Cortex of kidney (tissue), 1 donor: ENCODE measurements at places on chromosomes 6 and 20.

DNA sequence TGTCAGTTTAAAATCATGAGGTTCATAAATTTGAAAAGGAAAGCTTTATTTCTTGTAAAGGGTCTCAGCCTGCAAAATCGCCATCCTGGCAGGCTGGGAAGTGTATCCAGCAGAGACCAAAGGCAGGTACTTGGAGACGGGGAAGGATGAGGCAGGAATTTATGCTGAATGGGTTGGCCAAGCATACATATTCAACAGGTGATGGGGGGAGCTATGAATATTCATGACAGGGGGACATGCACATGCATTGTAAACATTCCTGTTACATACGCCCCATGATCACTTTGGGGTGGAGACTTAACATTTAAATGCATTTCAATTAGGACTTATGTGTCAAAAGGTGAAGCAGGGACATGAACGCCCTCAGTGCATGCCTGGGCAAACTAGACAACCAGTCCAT lies 9.8 kb upstream of the SLC22A1 start:
- DNase-seq = no peak

DNA sequence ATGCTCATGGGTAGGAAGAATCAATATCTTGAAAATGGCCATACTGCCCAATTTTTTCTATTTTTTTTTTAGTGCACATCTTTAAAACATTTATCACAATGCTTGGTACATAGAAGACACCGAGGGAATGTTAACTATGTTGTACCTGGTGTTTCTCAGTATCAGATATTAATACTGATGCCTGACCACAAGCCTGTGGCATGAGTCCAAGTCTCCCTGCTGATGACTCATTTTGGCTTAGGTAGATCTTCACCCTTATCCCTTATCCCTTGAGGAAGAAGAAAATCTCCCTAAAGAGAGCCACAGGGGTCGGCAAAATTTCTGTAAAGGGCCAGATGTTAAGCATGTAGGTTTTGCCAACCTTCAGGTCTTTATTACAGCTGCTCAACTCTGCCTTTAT lies 14.5 kb downstream of the CD109 start:
- DNase-seq = no peak

- no peak for DNase-seq
Observed at GRCh38 chr6:44078827-44079671, 48.2 kb downstream of the MRPL14 start.

- DNase-seq = no peak
Observed at GRCh38 chr6:27582928-27583725, 110.2 kb upstream of the ZNF184 start.

DNA sequence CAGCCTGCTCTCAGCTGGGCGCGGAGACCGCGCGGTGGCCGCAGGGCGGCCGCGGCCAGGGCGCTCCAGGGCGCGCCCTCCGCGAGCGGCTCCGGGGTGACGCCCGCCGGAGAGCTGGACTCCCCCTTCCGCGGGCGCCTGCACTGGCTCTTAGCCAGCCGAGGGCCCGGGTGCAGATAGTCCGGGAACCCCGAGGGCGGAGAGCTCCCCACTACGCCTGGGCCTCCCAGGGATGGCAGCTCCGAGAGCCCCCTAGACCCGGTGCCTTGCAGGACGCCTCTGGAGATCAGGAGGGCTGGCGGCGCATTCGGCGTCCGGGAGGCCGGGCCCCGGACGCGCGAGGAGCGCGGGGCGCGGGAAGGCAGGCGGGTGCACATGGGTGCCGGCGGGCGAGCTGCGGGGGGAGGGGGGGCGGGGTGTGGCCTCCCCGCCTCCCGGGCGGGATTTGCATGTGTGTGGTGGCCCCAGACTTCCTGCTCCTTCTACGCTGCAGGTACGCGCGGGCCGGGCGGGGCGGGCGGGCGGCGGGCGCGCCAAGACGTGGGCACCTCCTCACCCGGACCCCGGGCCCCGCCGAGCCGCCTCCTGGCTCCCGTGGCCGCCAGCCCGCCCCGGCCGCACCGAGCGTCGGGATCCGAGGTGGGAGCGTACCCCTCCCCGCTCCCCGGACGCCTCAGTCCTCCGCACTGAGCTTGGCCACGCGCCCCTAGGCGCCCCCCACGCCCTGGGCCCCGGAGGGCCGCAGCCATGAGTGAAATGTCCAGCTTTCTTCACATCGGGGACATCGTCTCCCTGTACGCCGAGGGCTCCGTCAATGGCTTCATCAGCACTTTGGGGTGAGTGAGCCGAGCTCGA lies at the start of gene ITPR3:
Gene ITPR3, plus strand, starts transcription at position 467 of the 855 bp plus-strand sequence. Its CDS starts 281 bp downstream, at position 748.
- DNase-seq = no peak

DNA sequence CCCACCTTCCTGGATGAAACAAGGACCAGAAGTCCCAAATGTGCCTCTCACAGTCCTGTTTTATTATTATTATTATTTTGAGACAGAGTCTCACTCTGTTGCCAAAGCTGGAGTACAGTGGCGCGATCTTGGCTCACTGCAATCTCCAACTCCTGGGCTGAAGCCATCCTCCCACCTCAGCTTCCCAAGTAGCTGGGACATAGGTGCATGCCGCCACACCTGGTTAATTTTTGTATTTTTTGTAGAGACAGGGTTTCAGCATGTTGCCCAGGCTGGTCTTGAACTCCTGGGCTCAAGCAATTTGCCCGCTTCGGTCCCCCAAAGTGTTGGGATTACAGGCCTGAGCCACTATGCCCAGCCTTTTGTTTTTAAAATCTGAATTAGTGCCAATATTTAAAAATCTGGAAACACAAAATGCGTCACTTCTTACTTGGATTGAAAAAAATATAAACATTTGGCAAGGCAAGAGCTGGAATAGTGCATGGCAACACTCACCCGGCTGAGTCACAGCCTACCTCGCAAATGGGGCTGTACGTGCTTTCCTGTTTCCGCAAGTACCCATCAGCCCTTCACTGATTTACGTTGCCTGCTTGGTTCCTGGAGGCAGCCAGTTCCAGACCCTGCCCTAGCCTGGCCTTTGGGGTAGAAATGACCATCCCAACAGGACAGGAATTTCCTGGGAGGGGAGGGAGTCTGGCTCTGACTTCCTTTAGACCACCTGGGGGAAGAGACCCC lies 6.3 kb downstream of the SDCBP2 start:
- DNase-seq = no peak
